NCI-H446 treated with DMSO at 0.1 percent for 48 hours (cell line): ENCODE measurements at places on chromosomes 6 and 20.

- DNase-seq, result no peak
Observed at GRCh38 chr20:32993496-32994050, 10.7 kb downstream of the SUN5 start.

- no peak for DNase-seq
Observed at GRCh38 chr20:31687777-31688176, 34.9 kb downstream of the BCL2L1 start.

- DNase-seq, result no peak
Observed at GRCh38 chr6:73801652-73802268, 105.8 kb downstream of the CD109 start.

DNA sequence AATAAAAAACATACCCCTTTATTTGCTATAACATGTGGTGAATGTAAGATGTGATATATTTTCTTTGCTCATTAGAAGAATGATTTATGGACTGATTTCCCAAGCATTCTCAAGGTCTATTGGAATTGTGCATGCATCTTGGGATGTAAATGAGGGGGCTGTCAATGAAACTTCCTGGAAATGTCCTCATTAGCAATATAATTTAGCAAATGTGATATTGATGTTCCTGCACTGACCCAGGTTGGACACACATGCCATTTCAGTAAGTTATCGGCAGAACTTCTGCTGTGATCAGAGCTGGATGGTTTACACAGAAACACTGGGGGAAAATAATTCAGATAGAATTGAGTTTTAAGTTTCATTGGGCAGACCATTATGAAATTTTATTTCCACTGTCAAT lies 99.9 kb downstream of the ELOVL4 start:
- no peak for DNase-seq

- peak; percentile 58 for DNase-seq
Observed at GRCh38 chr6:158972241-158973233, 27.5 kb downstream of the RSPH3 start.

GRCh38 chr6:45422503-45423110 lies 44.9 kb upstream of the SUPT3H start:
- no peak for DNase-seq

GRCh38 chr20:1992359-1993110 lies 1.3 kb downstream of the PDYN start:
- no peak for DNase-seq

DNA sequence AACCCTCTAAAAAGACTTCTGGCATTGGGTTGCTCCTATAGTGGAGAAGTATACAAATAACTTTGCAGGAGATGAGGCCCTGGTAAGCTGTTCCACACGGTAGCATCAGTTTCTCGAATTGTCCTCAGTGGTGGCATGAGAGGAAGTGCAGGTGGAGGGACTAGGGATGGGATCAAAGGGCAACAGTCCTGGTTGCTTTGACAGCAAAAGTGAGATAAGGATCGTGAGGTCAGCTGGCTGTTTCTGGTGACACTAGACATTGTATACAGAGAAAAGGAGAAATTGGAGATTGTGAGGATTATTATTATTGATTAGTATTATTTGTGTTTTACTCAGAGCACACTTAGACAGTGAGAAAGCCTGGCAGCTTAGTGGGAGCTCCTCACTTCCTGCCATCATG lies 61.3 kb upstream of the EXOC2 start:
- no peak for DNase-seq

DNA sequence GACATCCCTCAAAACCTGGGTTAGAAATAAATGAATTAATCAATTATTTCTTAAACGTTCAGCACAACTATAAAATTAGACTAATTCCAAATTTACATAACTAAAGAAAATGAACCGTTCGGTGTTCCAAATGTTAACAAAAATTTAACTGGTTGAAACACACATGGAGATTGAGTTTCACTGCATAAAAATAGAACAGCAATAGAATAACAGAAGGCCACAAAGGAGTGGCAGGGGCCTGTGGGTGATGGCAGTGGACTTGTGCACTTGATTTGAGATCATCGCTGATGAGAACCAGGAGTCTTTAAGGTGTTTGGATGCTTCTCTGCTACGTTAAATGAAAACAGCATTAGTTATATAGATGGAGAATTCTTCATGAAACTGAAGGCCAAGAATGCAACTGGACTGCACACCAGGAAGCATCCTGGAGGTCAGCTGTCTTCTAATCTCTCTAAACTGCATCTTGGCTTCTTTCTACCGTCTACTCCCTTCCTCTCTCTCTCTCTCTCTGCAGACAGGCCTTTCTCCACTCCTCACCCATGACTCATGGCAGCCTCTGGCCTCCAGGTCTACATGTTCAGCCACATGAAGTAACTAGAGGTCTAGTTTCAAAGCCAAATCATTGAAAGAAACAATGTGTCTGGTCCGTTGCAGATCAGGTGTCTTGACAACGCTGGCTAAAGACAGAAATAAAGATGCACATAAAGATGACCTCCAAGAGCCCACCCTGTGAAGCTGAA lies 111.3 kb downstream of the SIM1 start:
- no peak for DNase-seq

GRCh38 chr6:114712129-114712662 lies 369.4 kb upstream of the HS3ST5 start:
- DNase-seq, result no peak

GRCh38 chr20:2602046-2602735 lies 50.2 kb upstream of the NOP56 start:
- DNase-seq, result no peak

GRCh38 chr20:62841705-62842212 lies 19.9 kb downstream of the TCFL5 start:
- DNase-seq, result no peak

DNA sequence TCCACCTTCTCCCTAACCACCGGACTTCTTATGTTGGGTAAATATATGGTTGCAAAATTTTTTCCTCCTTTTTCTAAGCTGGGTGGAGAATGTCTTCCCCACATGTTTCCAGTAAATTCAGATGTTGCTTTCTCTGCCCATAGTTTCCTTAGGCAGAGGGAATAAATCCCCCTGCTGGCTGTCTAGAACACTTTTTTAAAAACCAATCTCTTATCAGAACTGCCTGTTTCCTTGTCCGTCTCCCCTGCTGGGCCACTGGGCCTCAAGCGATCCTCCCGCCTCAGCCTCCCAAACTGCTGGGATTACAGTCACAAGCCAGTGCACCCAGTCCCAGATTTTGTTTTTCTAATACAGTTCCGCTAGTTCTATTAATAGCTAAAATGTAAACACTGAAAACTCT lies 9.9 kb upstream of the WFDC2 start:
- DNase-seq, result no peak

- no peak for DNase-seq
Observed at GRCh38 chr6:28732052-28732451, 191.7 kb downstream of the TRIM27 start.

DNA sequence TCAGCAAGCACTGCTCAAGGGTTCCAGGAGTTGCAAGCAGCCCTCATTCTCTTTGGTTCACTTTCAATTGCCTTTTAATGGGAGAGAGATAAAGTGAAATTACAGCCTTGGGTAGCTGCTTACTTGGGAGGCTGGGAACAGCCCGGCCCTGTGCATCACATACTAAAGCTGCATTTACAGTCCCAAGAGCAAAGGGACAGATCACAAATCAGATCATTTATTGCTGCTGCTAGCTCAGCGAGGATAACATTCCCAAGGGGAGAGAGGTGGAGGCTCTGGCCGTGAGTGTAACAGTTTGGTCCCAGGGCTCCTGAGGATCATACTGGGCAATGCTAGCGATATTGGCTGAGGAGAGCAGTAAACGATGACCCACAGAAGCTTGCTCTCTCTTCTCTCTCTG lies 133.1 kb downstream of the CDH26 start:
- DNase-seq, result no peak

GRCh38 chr6:51839726-51840374 lies 247.6 kb downstream of the PKHD1 start:
- no peak for DNase-seq

GRCh38 chr6:36422714-36423100 lies 19.9 kb downstream of the PXT1 start:
- DNase-seq, result no peak

GRCh38 chr20:9705722-9706476 lies 133.0 kb downstream of the PAK5 start:
- no peak for DNase-seq

DNA sequence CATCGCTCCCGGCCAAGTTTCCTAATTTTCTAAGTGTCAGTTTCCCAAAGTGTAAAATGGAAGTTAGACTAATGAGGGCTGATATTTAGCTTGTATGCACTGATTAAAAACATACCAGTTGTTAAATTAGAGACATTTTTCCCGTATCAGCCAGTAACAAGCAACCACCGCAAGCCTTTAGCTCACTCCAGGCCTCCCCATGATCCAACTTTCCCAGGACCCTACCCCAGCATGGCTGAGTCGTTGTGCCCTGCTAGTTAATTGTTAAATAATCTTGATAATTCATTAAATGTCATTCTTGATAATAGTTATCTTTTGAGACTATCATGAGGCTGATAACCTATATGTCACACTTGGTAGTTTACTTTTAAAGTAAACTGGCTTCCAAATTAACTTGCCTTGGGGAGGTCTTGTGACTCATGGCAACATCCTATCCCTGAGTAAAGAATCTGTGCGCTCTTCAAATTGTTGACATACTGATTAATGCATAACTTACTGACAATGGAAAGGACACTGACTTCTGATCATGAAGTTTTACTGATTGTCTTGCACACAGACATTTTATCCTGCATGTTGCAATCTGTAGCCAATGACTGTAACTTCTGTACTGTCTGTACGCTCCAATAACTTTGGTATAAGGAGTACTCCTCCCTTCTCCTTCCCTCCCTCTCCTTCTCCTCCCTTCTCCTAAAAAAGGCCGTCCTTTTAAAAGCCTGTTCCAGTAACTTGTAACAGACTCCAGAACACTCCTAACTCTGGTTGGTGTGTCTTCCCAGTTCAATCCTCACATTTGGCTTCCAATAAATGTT lies 6.3 kb upstream of the GTF3C6 start:
- DNase-seq, result no peak

GRCh38 chr6:7996538-7997111 lies 67.6 kb downstream of the BLOC1S5 start:
- DNase-seq, result peak; percentile 29

GRCh38 chr20:47198254-47198671 lies 158.2 kb downstream of the ZMYND8 start:
- no peak for DNase-seq

- no peak for DNase-seq
Observed at GRCh38 chr20:32906871-32907495, 48.3 kb downstream of the EFCAB8 start.

DNA sequence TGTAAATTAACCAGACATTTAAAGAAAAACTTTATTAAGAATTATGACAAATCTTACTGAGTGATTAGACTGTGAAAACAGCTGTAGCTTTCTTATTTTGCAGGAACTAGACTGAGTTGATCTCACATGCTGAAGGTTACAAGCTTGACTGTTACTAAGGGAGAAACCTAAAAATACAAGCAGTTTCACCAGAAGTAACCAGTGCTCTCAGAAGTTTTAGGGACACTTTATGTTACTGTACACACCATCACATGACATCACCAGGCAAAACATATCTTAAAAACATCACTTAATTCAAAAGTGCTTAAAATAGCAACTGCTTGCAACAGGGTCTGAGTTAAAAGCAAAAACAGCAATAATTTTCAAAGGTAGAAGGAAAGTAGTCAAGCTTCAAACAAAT lies 5.4 kb downstream of the FBXO30 start:
- DNase-seq, result no peak

DNA sequence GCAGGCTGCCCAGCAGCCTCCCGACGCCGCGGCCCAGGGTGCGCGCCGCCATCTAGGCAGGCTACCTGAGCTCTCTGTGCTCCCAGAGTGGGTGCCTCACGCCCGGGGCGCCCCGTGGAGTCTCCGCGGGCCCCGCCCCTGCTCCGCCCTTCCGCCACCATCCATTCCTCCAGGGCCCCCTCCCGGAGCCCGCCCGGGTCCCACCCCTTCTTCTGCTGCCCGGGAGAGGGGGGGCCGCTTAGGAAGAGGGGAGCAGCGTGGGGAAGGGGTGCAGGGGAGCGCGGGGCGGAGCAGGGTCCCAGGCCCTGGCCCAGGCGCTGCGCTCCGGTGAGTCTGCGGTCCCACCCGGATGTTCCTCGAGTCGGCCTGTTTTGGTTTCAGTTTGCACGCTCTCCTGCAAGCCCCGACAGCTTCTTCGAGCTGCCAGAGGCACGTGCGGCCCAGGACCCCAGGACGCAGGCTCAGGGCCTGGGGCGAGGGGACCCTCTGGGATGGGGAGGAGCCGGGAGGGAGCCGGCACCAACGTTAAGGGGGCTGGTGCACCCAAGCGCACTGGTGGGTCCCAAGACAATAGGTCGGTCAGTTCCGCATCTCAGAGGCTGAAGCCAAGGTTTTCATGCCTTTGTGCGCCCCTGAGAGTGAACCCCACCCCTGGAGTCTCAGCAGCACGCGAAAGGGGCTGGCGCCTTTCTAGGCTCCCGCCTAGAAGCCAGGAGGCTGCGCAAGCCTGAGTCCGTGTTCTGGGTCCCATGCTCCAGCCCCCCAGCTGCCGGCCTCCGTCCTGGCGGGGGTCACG lies at the start of gene ACSS1:
Gene ACSS1 (minus strand): TSS at position 89 of the 796 bp plus-strand sequence. CDS start 37 bp downstream, at position 52.
- no peak for DNase-seq

DNA sequence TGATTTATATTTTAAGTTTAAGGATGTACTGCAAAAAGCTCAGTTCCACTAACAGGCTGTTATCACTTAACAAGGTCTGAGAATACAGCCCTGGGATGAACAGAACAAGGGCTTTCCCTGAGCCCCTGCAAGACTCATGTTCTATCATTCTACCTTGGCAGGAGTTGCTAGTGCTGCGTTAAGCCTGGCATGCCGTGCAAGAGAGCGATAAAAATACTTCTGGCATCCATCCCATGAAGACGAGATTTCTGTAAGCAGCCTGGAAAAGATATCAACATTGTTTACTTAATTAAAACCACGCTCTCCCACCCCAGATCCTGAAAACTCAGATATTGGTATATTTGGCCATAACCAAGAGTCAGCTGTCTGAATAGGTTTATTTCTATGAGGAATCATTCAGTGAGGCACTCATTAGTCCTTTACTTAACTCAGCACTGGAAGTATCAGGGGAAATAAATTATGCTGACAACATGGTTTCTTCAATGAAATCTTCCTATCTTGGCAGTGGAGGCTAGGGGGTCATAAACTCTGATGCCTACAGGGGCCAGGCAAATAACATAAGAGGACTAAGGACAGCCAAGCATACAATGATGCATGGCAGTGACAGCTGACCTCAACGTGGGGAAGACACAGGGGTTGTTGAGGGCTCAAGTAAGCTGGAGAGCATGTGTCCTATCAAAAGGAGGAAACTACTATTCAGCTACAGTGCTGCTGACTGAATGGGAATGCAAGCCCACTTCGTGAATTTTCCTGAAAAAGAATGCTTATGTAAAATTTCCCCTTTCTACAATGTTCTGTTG lies 37.6 kb upstream of the LYRM2 start:
- no peak for DNase-seq

GRCh38 chr6:14472986-14473337 lies 355.4 kb downstream of the CD83 start:
- no peak for DNase-seq

GRCh38 chr6:38086346-38086745 lies 266.8 kb downstream of the ZFAND3 start:
- DNase-seq, result no peak

DNA sequence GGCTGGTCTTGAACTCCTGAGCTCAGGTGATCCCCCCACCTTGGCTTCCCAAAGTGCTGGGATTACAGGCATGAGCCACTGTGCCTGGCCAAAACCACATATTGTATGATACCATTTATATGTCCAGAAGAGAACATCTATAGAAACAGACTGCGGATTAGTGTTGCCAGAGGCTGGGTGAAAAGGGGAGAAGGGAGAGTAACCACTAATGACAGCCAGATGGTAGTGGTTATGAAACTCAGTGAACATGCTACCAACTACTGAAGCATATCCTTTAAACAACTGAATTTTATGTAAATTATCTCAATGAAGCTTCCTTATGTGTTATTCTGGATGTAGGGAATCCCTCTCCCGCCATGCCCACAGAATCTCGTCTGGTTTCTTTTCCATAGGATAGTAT lies 15.7 kb downstream of the SLC23A2 start:
- DNase-seq, result peak; percentile 22
